SHP77 (cell line): ENCODE measurements at places on chromosomes 3 and 15.
A peak's percentile ranks its signal among the peaks of the same experiment; 100 is the strongest.

- peak; percentile 36 for DNase-seq
Measured at GRCh38 chr3:149180057-149180573, 41.5 kb downstream of the CP start.

GRCh38 chr15:25931851-25932250 is 68.7 kb upstream of the ATP10A start:
- no peak for DNase-seq

- peak; percentile 66 for DNase-seq
Measured at GRCh38 chr15:79179108-79179561, 88.6 kb upstream of the RASGRF1 start.

GRCh38 chr3:53216723-53217122 is 39.1 kb downstream of the TKT start:
- no peak for DNase-seq

DNA sequence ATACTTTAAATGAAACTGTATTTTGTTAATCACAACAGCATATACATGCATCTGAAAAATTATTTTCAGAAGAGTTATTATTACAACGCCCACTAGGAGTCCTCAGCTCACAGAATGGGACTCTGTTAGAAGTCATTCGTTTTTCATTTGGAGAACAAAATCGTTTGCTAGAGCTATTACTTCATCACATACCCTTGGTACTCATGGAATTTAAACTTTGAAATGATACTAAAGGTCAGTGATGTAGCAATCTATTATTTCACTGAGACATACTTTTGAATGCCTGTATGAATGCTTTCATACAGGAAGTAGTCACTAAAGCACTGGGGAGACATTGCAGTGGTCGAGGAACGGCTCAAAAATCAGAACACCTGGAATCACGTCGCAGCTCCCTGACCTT is 198.1 kb downstream of the MBNL1 start:
- DNase-seq = no peak

DNA sequence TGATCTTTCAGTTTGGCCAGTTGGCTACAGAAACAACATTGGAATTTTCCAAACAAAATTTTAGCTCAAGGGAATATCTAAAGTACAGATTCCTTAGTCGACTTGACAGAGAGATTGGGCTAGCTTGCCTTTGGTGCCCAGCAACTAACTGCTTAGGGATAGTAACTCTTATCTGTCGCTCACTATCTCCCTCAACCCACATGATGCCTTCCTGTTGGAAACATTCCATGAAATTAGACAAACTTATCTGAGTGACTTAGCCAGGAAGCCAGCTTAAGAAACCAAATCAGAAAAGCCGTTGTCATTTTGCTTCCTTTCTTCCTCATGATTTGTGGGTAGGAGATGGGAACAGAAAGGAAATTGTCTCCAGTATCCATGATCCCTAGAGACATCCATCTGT is 791.2 kb downstream of the AGBL1 start:
- DNase-seq = no peak

DNA sequence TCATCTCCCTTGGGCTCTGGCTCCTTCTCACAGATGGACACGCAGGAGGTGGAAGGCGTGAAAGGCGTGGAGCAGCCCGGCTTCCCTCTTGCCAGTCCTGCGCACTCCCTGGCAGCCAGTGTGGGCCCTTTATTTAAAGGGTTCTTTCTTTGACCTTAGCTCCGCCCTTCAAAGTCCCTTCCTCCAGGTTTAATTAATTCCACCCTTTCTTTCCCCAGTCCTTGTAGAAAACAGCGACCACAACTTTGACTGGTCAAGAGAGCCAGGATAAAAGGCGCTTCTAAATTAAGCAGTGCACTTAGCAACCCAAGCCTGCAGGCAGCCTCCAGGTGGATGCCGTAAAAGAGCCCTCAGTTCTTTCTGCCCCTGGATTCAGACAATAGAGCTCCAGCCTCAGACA is at the start of gene HDC:
HDC (minus strand) TSS at position 107 of the 400 bp plus-strand sequence; CDS start at position 4, 103 bp downstream.
- DNase-seq = no peak

GRCh38 chr3:123949641-123950040 is 11.4 kb downstream of the CCDC14 start:
- no peak for DNase-seq

DNA sequence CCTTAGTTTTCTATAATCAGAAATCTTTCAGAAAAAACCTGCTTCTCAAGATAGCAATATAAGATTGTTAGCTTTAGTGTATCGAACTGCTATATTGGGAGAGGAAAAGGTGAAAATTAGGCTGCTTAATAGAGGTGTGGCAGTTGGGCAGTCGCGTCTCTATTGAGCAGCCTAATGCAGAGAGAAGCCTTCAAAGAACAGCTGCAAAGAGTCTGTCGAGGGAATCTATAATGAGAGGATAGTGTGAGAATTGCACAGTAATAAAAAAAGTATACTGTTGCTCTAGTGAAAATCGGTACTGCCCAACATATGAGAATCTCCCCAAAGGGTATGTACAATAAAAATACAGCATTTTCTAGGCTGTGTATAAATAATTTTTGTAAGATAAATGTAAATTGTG is 184.4 kb downstream of the TCF12 start:
- DNase-seq = no peak
